ENCODE measurements at places on chromosomes 11 and 22.

DNA sequence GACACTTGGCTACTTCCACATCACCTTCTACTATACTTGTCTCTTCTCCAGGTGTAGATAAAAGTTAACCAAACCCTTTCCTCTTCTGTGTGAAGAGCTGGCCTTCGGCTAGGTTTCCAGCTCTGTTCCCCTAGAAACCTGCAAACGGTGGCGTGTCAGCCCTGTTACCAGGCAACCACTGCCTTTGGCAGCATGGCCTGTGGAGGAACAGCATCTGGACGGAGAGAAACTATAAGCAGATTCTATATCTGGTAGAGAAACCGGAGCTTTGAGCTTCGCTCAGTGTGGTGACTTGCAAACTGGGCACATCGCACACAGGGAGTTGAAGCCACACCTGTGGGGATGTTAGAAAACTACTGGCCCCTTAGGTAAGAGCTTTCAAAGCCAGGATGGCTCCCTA is 35.9 kb downstream of the ARAP1 start:
- DNase-seq: peak; percentile 22

- no peak for DNase-seq
Observed at GRCh38 chr11:70862093-70862492, 390.3 kb downstream of the SHANK2 start.

DNA sequence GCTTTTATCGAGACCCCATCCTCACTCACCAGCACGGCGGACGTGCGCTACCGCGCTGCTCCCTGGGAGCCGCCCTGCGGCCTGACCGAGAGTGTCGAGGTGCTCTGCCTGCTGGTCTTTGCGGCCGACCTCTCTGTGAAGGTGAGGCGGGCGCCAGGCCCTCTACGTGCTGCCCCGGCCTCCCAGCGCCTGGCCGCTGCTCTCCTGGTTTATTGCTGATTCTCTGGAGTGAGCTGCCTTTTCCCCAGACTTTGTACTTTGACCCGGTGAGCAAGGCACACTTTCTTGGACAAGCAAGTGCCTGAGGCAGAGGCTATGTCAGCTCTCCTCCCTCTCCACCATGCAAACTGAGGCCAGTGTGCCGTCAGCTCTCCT is 6.5 kb downstream of the TPCN2 start:
- no peak for DNase-seq

GRCh38 chr11:75445315-75445953 is 12.4 kb upstream of the KLHL35 start:
- DNase-seq: peak; percentile 28

- no peak for DNase-seq
Observed at GRCh38 chr22:20663137-20663828, 110.6 kb upstream of the SERPIND1 start.

DNA sequence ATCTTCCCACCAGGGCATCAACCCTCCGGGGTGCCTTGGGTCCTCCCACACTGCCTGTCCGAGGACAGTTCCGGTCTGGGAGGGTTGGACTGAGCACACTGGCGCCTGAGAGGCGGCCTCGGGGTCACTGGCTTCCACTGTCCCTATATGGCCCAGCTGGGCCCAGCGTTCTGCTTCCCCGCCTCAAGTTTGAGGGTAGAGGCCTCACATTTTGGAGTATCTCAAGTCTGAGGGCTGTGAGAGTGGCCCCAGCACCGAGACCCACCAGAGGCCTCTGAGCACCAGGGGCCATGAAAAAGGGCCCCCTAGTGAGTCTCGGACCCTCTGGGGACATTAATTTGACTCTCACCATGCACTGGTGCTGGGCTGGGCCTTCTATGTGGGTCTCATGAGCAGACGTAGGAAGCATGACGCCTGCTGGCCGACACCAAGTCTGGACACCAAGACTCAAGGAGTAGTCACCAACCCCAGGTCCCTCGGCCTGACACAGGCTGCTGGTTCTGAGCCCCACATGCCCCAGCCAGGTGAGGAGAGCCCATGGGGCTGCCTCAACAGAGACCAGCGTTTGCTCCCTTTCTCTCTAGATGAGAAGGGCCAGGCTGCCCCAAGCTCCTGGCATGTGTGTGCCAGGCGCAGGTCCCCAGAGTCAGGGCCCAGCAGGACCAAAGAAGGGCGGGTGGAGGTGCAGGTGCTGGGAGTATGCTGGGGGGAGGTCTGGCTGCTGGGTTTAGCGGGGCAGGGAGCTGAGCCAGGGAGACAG is 27.5 kb downstream of the ARVCF start:
- DNase-seq: no peak
